Cerebellar nuclear complex (tissue), 1 donor: ENCODE measurements at places on chromosomes 7 and 10.

DNA sequence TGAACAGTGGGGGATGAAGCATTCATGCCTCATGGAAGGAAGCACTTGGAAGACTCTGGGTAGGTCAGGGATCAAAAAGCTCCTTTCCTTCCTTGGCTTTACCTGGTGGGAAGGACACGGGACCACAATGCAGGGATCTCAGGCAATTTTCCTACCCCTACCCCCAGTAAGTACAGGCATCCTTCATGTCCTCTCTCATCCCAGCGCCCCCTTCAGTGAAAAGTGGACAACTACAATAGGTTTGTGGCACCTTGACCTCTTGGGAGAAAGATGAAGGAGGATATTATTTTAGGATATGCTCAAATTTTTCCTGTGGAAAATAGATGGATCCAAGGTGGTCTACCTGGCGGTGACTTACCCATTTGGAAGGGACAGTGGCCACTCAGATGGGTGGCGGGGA lies 16.5 kb downstream of the AFAP1L2 start:
- DNase-seq: no peak

- no peak for DNase-seq
These were observed 15.6 kb downstream of the PDAP1 start for GRCh38 chr7:99392659-99393354.

DNA sequence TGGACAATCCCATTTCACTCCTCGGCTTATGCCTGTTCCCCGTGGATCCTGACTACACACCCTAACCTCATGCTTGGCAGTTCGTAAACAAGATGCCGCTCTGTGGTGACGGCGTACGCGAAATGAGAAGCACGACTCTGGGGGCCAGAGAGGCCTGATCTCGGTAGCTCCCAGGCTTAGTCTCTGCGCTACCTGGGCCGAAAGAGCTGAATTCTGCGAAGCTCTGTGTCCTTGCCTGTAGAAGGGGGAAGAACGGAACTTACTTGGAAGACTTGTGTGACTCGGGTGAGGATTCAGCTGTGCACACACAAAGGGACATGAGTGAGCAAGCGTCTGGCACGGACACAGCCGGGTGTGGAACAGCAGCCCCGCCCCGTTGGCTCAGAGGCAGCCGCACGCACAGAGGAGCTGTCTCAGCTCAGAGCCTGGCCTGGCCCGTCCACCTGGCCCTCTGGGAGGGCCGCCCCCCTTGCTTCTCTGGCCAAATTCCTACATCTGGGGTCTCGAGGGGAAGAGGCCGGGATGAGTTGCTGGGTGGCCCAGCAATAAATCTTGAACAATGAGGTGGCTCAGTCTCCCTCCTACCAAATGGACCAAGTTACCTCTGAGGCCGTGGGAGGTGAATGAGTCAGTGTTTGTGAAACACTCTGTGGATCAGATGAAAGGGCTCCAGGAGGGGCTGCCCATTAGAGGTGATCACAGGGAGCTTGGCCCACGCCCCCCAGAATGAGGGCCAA lies 83.8 kb downstream of the PDGFA start:
- no peak for DNase-seq

DNA sequence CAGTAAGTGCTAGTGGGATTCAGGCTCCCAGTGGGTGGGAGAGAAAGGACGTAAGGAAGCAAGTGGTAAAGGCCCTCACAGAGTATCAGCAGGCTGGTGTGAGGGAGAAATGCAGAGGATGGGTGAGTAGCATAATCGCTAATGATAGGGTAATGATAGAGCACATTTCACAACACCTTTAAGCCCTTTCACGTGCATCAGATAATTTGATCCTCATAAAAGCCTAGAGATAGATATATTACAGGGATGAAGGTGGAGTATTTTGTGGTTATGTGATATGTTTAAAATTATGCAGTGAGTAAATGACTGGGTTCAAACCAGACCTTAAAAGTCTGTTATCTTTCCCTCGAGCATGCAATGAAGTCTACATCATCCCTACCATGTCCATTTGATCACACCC lies 10.3 kb downstream of the LEP start:
- DNase-seq: no peak

DNA sequence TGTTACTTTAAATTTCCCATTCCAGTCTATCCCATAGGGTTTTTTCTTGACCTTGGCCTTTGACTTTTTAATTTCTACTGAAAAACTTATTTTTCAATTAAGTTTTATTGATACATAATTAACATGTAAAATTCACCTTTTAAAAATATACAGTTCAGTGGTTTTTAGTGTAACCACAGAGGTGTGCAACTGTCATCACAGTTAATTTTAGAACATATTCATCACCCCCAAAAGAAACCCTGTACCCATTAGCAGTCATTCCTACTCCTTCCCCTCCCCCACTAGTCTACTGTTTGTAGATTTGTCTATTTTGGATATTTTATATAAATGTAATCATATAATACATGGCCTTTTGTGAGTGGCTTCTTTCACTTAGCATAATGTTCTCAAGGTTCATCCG lies 96.5 kb upstream of the GJD4 start:
- no peak for DNase-seq

- DNase-seq: no peak
These were observed 58.3 kb upstream of the EGFR start for GRCh38 chr7:54960517-54960916.

- DNase-seq: no peak
These were observed 6.9 kb downstream of the FRAT2 start for GRCh38 chr10:97327348-97328294.

- DNase-seq: no peak
These were observed 68.0 kb upstream of the ZNF438 start for GRCh38 chr10:31099664-31100063.

DNA sequence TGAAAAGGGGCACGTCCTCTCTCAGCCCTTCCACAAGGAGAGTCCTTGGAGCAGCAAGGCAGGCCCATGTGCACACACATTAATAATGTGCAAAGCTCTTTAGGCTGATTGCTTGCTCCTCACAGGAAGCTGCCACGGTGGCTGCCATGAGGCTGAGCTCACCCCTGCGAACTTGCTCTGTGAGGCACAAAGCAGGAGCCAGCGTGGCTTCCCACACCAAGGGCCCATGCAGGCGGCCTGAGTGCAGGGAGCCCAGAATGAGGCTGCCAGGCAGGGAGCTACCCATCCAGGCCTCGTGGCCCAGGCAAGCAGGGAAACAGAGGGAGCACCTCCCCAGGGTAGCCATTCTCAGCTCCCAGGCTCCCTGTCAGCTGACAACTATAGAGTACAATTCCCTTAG lies 242.9 kb downstream of the GRID1 start:
- DNase-seq: no peak
